ENCODE measurements at places on chromosomes 2 and 18. TPM values are rescaled to one million over a fixed set of nuclear protein-coding genes. Genes with fewer than 3 reads are reported as not detected.

COL4A4 gene
- 4.1 TPM for total RNA-seq

DNA sequence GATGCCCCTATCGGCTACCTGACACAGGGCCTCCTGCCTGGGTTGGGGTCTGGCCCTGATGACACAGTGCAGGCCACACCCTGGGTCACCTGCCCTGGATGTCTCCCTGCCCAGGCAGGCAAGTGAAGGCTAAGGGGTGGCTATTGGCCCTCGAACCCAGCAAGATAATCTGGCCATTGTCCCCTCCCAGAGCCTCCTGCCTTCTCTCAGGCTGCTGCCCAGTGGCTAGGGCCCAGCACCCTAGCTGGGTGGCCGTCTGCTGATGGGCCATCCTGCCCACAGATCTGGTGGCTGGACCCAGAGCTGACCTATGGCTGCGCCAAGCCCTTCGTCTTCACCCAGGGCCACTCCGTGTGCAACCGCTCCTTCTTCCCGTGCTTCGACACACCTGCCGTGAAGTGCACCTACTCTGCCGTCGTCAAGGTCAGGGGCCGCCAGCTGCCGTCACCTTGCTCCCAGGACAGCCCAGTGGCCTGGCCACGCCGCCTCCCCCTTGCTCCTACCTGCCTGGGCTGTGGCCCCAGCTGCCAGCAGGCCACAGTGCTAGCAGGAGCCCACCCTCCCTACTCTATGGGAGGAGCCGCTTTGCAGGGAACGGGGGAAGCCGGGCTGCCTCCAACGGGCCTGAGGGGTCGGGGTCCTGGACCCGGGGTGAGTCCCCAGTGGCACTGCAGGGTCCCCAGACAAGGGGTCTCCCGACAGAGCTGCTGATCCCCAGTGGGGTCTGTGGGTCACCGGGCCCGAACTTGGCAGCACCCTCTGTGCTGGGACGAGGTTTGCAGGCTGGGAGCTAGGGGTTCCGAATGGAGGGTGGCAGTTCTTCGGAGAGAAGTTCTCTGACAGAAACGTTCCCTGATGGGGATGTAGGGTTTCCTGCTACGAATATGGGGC lies 4.1 kb downstream of the RNPEPL1 start:
- no peak for DNase-seq

DNA sequence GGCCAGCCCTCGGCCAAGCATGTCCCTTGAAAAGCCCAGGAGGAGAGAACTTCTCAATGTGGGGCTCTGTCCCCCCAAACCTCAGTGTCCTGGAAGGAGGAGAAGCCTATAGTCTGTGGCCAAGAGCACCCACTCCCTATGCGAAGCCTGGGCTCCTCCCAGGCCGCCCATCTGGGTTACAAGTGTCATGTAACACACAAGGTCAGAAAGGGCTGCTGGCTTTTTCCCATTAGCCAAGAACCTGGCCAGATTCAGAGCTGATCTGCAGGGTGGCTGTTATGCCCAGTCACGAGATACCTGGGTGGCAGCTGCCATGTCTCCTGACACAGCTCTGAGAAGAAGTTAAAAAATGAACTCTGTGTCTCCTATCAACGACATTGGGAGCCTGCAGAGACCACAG lies 170.7 kb downstream of the TNS1 start:
- DNase-seq = no peak

TCF23 gene
- 32.5 TPM for total RNA-seq

DNA sequence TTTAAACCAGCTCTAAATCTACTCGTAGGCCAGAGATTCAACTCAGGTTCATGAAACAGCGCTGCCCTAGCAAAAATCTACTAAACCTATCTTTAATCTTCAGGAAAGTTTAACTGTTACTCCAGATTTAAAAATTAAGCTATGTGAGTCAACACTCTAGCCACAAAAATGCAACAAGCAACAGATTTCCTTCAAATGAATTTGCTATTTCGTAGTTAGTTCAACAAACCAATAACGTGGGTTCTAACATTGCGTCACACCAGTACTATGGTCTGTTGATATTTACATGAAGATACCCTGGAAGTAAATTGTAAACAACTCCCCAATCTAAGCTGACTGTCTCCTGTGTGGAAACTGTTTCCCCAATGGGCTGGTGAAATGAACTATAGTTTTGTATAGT lies 71.2 kb downstream of the FIGN start:
- no peak for DNase-seq

ANTXR1 gene
- total RNA-seq = 122 TPM

SALL3 gene
- not detected for total RNA-seq

DNA sequence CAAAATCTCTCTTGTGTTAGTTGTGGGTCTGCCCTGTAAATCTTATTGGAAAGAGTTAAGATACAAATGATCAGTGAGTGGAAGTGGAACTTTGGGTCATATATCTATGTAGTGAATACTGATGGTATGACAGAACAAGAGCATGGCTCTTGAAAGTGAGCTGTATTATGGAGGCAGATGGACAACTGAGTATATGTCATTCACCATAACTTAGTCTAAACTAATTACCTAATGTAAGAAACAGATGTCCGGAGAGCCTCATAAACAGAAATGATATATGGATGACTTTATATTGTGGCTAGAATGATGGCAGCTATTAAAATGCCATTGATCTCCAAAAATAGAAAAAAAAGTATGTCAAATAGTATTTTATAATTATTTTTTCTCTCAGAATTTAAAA lies 72.4 kb downstream of the FASTKD2 start:
- DNase-seq = no peak

TYMS gene
- 28.6 TPM for total RNA-seq

DNA sequence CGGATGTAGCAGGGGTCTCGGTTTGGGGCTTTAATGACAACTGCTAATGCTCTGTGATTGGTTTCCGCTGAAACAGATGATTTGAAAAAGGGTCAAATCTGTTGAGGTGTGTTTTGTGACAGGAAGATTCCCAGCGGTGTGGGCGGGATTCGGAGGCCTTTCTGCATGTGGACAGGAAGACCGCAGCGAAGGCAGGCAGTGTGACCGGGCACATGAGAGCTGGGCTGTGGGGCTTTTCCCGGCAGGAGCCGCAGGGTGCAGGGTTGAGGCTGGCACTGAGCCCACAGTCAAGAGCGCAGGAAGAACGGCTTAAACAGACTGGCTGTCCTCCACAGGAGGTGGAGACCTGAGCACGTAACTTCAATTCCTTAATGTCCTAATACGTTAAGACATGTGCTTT lies 180.0 kb upstream of the TPO start:
- no peak for DNase-seq

DNA sequence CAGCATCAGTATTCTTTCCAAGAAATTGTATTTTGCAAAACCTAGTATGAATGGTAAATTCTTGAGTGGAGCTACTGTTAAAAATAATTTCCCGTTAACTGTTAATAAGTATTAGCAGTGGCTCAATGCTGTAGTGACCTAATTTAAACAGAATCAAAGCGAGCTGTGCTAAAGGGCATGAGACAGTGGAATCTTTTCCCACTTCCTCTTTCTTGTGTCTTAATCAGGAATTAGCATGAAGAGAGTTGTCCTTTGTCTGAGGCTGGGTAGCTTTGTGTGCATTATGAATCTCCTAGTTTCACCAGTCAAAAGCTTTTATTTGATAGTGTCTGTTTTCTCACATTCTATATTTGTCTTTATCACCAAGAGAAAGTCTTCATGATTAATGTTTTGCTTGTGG lies 298.8 kb upstream of the GCFC2 start:
- DNase-seq = no peak

DNA sequence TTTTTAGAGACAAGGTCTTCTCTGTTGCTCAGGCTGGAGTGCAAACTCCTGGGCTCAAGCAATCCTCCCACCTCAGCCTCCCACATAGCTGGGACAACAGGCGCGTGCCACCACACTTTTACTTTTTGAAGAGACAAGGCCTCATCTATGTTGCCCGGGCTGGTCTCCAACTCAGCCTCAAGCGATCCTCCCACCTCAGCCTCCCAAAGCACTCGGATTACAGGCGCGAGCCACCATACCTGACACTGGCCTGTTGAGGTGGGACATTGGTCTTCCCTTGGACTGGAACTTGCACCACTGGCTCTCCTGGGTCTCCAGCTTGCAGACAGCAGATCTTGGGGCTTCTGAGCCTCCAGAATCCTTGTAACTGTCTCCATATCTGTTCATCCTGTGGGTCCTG lies 75.6 kb downstream of the NDUFA10 start:
- DNase-seq = no peak

DNA sequence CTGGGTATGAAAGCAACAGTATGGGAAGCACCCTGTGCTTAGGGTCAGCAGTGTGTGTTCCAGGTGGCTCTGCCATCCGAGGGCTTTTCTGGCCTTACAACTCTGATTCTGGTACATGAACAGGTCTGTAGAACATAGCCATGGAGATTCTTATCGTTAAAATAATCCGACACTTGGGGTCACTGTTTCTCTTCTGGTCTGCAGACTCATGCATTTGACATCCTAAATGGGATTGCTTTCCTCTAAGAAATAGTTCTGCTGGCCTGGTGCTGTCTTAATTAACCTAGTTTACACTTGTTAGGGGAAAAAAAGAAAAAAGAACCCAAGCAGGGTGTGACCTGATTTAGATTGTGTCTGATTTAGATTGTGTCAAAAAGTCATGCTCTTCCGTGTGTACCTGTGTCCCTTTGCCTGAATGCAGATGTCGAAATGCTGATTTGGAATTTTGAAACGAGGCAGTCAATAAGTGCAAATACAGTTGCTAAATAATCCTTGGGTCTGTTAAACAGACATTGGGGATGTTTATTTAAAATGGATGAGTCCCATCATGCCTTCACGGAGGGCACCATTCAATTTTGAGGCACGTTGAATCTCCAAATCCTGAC lies 59.6 kb downstream of the TRPM8 start:
- no peak for DNase-seq

- DNase-seq = no peak
These were observed 39.2 kb downstream of the DPYSL5 start for GRCh38 chr2:26887151-26887550.

CCDC178 gene
- 2.6 TPM for total RNA-seq

RASGRP3 gene
- total RNA-seq = 12.0 TPM

DNA sequence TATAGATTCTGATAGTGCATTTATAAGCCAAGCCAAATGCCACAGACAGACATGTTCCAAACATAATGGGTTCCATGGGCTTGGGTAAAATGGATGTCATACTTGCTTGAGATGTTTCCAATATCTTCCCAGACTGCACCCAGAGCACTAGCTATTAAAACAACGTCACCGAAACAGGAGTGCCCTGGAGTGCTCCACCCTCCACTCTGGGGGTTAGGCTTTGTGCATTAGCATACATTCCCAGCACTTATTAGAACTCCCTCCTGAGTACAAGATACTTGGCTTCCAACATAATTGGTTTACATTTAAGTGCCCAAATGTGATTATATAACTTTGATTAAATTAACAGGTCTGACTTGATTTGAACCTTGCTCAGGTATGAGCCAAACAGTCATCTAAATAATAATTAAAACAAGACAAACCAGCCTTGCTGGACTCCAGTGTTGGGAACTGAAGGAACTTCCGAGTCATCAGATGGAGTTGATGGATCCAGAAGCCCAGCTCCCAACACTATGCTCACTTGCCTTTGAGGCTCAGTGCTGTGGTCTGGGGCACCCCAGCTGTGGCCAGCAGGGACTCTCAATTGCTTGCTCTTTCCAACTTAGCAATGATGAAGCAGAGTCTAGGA lies 60.5 kb upstream of the LGALSL start:
- no peak for DNase-seq

TXNDC2 gene
- total RNA-seq = 0.24 TPM

GRCh38 chr2:85976106-85976920 lies 87.5 kb upstream of the ST3GAL5 start:
- DNase-seq = no peak

GRCh38 chr2:71675296-71675695 lies 221.9 kb downstream of the DYSF start:
- DNase-seq = no peak

IL1F10 gene
- total RNA-seq = not detected

GRCh38 chr2:209495855-209496585 lies 72.2 kb downstream of the MAP2 start:
- DNase-seq = no peak

- DNase-seq = no peak
These were observed 108.5 kb upstream of the COL5A2 start for GRCh38 chr2:189287982-189288521.

- DNase-seq = no peak
These were observed 3.4 kb downstream of the SRBD1 start for GRCh38 chr2:45607701-45608100.

- DNase-seq = no peak
These were observed 534.2 kb upstream of the CDH2 start for GRCh38 chr18:28711096-28711495.

DNA sequence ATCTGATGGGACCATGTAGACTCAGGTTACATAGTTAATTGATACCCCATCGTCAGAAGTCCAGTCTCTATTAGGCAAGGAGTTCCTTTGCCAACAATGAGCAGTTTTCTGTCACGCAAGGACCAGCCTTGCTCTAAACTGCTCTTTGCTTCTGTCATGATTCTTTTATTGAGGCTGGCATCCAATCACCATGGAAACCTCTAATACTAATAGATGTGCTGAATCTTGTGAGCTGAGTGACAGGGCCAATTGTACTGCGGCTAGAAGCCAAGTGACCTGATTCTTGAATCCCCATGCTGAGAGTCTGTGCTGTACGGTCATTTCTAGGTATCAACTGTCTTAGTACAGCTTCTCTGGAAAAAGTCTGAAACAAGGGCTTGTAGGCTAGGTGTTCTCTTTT lies 395.6 kb downstream of the RND3 start:
- DNase-seq = no peak

NTSR2 gene
- total RNA-seq = not detected

DNA sequence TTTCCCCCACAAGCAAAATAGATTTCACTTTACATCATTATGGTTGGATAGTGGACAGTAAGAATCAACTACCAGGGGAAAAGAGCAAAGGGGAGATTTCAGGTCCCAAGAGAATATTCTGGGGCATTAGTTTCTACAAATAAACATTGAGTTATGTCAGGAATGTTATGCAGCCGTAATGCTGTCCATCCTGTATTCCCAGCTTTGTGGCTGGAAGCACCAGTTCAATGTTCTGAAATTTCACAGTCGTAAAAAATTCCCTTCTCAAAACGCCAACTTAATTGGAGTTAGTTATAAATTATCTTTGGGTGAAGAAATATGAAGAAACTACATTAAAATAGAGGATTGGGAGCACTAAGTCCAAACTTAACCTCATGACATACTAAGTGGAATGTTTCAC lies 141.5 kb upstream of the FIGN start:
- DNase-seq = no peak

MC4R gene
- 0.41 TPM for total RNA-seq

AQP12B gene
- not detected for total RNA-seq

DNA sequence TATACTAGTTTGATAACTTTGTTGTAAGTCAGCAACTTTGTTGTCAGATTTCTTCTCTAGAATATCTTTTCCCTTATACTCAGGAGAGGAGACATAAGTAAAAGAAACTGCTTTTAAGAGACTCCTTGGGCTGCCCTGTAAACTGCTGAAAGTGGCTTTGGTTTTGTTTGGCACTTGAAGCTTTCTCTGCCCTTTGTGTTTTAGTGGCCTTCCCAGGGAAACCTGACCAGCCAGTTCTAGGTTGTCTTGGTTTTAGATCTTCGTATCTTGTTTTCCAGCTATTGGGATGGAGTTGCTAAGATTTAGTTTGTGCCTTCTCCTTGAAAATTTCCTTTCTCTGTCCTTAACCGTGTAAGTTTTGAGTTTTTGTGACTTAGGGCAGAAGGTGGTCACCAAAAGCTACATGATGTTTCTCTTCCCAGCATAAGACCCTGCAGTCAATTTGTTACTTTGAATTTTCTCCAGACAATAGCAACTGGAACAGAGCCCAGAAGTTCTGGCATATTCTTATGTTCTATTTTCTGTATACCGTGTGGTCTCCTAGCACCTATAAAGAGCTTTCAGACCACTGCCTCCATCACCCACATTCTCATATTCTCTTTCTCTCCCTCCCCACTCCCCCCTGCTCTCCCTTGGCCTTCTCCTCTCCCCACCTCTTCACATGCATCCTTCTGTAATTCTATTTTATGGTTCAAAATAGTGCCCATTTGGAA lies 81.1 kb downstream of the BOLA3 start:
- DNase-seq = no peak
